ENCODE measurements at places on chromosomes 12 and 14.

- ATAC-seq, result peak; percentile 28
Measured at GRCh38 chr12:54053003-54053750, 458 bp upstream of the HOXC4 start.

DNA sequence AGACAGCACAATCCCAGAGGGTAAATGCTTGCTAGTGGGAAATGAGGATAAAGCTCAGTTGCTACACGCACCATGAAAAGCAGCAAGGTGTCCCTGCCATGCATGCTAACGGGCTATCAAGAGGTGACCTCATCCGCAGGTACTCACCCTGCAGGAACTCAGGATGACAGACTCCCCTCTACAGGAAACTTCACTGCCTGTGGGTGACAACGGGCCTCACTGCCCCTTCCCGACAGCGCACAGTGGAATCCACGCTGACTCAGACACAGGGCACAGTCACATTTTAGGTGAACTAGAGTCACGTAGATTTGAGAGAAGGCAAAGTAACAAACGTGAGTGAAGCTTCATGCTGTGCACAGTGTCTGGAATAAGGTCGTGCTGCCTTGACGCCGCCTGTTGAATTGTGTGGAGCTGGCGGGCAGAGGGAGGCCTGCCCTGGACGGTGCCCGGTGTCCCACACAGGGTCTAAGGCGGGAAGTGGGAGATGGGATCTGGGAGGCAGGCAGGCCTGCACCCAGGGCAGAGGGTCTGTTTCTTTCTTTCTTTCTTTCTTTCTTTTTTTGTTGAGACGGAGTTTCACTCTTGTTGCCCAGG is 331.8 kb downstream of the TMEM132D start:
- ATAC-seq, result no peak

GRCh38 chr12:45668641-45669040 is 60.9 kb upstream of the ARID2 start:
- no peak for ATAC-seq

DNA sequence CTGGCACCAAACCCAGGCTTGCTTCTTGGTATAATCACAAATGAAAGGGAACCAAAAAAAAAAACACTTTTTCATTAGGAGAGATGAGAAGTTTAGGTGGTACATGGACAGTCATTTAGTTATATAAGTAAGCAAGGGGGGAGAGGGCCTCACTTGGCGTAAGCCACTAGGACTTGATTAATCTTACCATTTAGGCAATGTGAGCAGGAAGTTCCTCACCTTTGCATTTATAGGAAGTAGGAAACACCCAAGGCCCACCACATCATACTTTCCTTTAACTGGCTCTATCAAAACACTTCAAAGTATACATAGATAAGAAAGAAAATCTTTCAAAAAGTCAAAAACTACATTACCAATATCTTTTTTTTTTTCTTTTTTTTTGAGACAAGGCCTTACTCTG is 6.7 kb upstream of the RPS6KA5 start:
- ATAC-seq, result no peak
